Pancreas (tissue), 10 donors: ENCODE measurements at places on chromosomes 3 and 15.

DNA sequence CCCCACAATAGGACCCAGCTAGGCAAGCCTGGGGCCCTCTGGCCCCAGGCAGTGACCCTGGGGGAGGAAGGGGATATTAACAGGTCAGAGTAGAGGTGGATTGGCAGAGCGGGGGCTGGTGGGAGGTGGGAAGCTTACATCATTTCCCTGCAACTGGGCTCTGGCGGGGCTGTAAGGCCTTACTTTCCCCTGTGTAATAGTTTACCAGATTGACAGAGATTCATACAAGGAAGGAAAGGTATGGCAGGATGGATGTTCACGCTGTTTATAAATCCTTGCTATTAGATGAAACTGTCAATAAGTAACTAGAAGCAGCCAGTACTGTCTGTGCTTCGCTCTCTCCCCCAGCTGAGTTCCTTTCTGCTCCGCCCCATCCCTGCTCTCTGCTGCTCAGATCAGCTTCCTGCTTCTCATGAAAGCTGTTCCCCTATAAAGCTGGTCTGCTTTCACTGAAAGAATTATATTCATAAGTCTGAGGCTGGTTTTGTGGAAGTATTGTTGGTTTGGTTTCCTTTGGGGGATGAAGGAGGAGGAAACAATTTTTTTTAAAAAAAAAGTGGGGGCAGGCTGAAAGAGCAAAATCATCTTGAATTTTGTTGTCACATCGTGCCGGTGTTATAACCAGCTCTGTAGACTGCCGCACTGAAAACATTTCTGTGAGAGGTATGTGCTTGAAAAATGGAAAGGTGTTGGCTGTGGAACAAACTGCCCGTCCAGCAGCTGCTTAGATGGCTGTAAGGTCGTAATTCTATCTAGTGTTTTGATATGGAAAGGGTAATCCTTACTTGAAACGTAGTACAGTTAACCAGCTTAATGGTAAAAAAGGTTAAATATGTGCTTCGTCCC, 76.4 kb downstream of the BBX start:
- DNase-seq, result peak; percentile 16

- DNase-seq, result no peak
Observed at GRCh38 chr3:39064646-39065045, 12.8 kb downstream of the WDR48 start.

DNA sequence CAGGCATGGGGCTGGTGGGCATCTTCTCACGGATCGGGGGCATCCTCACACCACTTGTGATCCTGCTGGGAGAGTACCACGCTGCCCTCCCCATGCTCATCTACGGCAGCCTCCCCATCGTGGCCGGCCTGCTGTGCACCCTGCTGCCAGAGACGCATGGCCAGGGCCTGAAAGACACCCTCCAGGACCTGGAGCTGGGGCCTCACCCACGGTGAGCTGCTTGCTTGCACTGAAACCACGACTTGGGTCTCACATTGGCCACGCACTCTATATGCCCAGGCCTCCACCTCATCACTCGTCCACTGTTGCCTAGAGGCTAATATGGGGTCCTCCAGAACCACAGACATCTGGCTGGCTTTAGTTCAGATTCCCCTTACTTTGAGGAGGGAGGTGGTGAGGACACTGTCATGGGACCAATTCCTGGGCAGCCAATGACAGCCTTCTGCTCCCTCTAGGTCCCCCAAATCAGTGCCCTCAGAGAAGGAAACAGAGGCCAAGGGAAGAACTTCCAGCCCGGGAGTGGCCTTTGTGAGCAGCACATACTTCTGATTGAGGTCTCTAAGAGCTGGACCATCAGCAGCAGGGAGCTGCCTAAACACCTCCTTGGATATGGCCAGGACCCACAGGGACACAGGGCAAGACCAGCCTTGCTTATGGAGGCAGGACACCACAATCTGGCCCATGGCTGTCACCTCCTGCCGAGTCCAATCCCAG, 5.0 kb upstream of the SLC22A14 start:
- DNase-seq, result no peak

DNA sequence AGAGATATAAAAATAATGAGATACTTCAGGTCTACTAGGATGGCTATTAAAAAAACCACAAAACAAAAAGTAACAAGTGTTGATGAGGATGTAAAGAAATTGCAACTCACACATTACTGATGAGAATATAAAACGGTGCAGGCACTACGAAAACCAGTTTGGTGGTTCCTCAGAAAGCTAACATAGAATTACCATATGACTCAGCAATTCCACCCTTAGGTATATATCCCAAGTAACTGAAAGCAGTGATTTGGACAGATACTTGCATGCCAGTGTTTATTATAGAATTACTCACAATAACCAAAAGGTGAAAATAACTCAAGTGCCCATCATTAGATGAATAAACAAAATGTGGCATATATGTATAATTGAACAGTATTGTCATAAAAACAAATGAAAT, 87.5 kb upstream of the MELTF start:
- no peak for DNase-seq

GRCh38 chr3:44055951-44056350, 185.7 kb upstream of the TOPAZ1 start:
- DNase-seq, result no peak

DNA sequence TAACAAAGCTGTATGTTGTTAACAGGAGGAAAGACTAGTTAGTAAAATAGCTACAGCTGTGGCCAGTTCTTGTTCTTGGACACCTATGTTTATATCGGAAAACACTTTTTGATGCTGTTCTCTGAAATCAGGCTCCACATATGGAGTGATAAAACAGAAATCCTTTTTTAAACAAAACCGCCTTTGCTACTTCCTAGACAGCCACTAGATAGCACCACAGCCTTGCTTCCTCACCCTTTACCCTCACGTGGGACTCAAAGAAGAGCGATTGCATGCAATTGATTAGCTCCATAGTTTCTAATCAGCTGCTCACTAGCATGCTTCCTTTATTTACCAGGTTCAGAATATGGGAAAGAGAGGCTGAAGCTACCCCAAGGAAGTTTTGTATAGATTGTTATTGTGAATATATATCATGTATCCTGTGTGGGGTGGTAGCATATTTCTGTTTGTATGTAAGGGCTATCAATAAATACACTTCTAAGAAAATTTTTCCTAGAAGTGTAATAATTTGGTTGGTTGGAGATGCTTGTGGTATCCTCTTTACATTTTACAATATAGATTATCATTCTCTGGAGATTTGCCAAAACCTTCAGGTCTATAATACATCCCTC, 4.3 kb upstream of the MTFMT start:
- no peak for DNase-seq

- no peak for DNase-seq
Observed at GRCh38 chr3:37982331-37982730, 8.3 kb upstream of the VILL start.

DNA sequence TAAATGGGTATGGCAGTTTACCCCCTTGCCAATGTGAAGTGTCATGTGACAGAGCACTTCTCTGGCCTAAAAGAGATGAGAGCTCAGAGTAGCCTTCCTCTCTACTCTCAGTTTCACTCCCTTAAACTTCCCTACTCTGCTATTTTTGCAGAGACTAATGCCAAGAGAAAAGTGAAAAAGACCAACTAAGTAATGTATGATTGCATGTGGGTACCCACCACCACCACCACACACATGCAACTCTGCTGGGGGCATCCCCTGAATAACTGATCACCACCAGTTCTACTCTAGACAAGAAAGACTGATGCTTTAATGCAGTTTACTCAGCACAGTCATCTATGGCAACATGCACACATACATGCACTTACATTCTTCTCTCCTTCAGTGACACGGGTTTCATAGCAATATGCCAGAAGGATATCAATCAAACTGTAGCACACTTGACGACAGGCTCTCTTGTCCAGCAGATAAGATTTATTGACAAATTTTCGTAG, 31.3 kb downstream of the SHQ1 start:
- no peak for DNase-seq

DNA sequence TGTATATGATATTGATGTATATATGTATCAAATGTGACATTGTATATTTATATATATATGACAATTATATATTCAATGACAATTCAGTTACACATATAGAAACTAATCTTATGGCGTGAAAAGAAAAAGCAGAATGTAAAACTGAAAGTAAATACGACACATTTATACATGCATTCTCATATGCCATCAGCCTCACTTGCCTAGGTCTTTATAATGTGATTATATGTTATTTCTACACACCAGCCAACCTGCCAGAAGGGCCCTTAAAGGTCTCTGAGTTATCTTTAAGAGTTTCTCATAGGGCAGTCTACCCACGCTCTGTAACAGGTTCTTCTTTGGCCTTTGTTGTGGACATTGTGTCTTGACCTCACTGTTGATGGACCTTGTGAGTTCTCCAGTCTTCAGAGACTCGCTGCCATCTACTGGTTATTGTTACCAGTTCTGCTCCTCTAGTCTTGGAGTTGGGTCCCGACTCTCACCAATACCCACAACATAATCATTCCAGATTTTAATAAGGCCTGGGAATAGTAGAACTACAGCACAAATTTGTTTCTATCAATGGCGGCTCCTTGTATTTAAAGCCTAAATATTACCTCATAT, 371.5 kb upstream of the GOLIM4 start:
- no peak for DNase-seq

GRCh38 chr3:144102421-144102820, 130.8 kb downstream of the DIPK2A start:
- no peak for DNase-seq

DNA sequence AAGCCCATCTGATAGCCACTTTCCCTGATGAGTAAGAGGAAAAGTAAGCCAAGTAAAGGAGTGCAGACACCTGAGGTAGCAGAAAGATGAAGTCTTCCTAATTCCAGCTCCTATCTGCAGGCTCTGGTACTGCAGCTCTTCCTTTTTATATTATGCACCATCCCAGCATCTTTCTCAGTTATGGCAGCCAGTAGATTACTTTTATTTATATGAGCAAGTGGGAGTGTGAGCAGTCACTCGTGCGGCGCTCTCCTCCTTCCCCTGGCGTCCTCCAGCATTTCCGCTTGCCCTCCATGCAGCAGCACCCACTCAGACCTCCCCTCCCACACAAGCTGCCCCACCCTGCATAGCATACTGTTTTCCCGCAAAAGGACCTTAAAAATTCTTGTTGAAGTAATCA, 465.9 kb upstream of the DPPA4 start:
- no peak for DNase-seq

GRCh38 chr3:55868347-55868746, 381.2 kb upstream of the WNT5A start:
- no peak for DNase-seq
